ENCODE measurements at places on chromosomes 6 and 20. TPM values are rescaled to one million over a fixed set of nuclear protein-coding genes. Genes with fewer than 3 reads are reported as not detected.

- DNase-seq = no peak
These were observed 545 bp downstream of the FNDC1 start for GRCh38 chr6:159169557-159170332.

Gene TREML4
- polyA plus RNA-seq = not detected

Gene LST1
- polyA plus RNA-seq = not detected

DNA sequence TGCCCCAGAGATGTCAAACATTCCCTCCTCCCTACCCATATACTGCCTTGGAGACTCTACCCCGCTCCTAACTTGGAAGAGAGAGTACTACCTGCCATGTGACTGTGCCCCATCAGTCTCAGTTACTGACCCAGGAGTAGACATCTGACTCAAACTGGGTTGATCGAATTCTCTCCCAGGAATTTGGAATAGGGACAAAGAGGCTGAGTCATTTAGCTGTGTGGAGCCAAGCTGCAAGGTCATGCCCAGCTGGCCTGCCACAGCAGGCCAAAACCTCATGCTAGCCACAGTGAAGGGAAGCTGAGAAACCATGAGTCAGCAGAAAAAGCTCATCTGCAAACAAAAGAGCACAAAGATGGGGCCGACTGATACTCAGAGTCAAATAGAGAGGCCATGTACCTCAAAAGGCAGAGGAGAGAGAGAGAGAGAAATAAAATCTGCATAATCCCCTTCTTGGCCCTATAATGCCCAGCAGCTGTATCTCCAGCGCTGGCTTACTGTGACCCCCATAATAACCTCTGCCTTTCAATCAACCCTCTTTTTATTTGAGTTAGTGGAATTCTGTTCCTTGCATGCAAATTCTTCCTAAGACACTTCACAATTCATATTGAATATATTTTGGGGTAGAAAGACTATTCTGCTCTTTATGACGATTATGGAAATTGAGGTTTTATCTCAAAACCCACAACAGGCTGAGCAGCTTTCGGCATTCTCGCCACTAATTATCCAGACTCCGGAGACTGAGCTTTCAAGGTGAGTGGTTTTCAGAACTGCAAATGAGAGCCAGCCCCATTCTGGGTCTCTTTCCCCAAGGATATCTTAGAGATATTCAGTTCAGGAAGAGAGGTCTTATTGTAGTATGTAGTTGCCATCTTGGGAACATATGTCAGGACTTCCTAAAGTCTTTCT is 21.4 kb upstream of the AKIRIN2 start:
- DNase-seq = peak; percentile 92

- peak; percentile 49 for DNase-seq
These were observed 346.3 kb downstream of the BMP2 start for GRCh38 chr20:7113577-7114466.

Gene ID1
- polyA plus RNA-seq = 320 TPM

Gene OR2H2
- not detected for polyA plus RNA-seq

- DNase-seq = peak; percentile 63
These were observed 40.6 kb downstream of the TRIM38 start for GRCh38 chr6:26003102-26003694.

DNA sequence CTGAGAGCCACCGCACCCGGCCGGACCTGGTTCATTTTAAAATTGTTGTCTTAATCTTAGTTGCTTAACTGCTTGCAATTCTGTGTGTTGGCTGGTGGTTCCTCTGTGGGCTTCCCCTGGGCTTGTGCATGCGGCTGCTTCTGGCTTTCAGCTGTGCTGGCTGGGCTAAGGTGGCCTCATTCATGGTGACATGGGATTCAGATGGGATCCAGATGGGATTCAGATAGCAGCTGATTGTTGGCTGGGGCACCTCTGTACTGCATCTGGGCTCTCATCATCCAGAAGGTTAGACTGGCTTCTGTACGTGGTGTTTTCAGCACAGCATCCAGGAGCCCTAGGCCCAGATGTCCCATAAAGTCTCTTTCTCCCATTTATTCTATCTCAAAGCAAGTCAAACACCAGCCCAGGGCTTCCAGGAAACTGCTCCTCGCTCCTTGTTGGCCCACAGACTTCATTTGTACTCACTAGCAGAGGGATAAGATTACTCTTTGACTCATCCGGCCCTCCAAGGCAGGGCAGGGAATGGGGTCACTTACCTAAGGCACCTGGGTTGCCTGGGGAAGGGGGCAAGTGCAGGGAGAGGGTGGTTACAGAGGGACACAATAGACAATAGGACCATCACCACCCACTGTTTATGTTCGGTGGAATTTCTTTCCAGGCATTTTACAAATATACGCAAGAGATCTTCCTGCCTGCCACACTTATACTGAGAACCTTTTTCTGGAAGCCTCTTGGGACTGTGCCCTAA is 10.2 kb upstream of the PEDS1 start:
- DNase-seq = peak; percentile 47

Gene HLA-DPA1
- polyA plus RNA-seq = not detected

Gene ZFAND3
- polyA plus RNA-seq = 18.6 TPM

DNA sequence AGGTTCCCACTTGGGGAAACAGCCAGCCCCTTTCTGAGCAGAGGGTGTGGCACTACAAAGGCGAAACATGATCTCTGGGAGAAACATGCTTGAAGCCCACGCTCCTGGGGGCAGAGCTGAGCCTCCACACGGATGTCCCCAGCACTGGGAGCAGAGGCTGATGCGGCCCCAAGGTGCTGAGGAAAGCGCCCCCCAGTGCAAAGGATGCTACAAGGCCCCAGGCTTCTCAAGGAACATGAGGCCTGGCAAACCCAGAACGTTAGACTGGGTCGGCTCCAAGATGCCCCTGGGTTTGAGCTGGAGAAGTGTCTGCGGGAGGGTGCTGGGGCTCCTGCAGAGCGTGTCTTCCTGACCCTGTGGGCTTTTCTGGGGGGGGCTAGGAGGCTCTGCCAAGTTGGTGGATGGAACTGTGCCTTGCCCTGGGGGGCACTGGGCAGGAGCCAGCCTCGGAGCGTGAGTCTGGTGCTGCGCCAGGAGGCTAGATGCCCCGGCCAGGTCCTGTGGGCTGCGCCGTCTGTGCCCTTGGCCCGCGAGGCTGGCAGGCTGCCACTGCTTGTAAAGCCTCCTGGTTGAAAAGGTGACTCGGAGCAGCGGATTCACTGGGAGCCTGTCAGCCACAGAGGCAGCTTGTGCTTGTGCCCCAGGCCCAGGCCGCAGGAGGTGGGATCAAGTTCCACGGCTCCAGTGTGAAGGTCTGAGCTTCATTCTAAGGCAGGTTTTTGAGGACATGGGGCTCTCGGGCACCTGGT is 8.1 kb downstream of the SYNJ2 start:
- DNase-seq = no peak

- no peak for DNase-seq
These were observed 532.6 kb upstream of the JARID2 start for GRCh38 chr6:14713008-14713960.

DNA sequence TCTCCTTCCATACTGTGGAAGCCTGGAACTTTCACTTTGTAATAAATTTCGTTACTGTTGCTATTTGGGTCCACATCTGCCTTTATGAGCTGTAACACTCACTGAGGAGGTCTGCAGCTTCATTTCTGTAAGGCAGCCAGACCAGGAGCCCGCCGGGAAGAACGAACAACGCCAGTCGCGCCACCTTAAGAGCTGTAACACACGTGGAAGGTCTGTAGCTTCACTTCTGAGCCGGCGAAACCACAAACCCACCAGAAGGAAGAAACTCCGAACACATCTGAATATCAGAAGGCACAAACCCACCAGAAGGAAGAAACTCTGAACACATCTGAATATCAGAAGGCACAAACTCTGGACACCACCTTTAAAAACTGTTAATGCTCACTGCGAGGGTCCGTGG is 589.9 kb upstream of the SLC35B3 start:
- DNase-seq = no peak

Gene EDN3
- polyA plus RNA-seq = not detected

GRCh38 chr6:23302514-23302913 is 733.1 kb downstream of the HDGFL1 start:
- DNase-seq = no peak

Gene NOX3
- 0.12 TPM for polyA plus RNA-seq

Gene COX7A2
- 311 TPM for polyA plus RNA-seq

Gene RNF144B
- 1.2 TPM for polyA plus RNA-seq

- DNase-seq = peak; percentile 45
These were observed 423.2 kb downstream of the PREX1 start for GRCh38 chr20:48404598-48404997.

- DNase-seq = no peak
These were observed 28.8 kb upstream of the CCND3 start for GRCh38 chr6:41970436-41970846.

DNA sequence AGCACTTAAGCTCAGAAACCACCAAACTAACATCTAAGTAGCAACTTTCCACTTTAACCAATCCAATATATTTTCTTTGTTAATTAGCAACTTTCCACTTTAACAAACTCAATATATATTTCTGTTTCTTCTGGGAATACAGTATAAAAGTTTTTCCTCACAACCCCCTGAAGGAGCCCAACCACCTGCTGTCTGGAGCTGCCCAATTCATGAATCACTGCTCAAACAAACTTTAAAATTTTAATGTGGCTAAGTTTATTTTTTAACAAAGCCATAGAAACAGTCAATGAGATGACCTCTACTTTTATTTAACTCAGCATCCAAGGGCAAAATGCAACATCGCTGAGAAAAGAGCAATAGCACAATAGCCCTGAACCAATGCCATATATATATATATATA is 500.1 kb downstream of the EPM2A start:
- DNase-seq = no peak

Gene PRPH2
- 0.05 TPM for polyA plus RNA-seq

DNA sequence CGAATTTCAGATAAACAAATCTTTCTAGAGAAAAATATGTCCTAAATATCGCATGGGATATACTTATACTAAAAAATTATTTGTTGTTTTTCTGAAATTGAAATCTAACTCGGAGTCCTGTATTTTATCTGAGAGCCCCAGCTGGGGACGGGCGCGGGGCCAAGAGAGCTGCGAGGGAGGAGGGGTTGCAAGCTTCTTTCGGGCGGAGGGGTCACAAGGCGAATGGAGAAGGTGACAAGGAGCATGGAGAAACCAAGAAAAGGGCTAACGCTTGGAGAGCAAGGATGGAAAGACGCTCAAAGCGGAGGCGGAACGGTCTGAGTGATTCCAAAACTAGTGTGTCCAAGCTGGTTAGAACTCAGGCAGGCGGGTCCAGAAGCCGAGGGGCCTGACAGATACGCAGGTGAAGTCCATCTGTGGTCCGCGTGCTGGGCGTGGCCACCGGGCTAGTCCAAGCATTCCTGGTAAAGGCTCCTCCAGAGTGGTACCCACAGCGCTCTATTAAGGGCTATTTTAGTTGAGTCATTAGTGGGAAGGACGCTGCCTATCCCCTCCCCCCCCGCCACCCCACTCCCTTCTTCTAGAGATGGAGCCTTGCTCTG is 41.5 kb upstream of the ZNFX1 start:
- DNase-seq = no peak

GRCh38 chr6:32290886-32291450 is 67.1 kb upstream of the NOTCH4 start:
- no peak for DNase-seq

Gene PRSS35
- polyA plus RNA-seq = not detected

Gene MYCT1
- polyA plus RNA-seq = not detected

- peak; percentile 44 for DNase-seq
These were observed 275.0 kb downstream of the CENPW start for GRCh38 chr6:126614642-126615504.

DNA sequence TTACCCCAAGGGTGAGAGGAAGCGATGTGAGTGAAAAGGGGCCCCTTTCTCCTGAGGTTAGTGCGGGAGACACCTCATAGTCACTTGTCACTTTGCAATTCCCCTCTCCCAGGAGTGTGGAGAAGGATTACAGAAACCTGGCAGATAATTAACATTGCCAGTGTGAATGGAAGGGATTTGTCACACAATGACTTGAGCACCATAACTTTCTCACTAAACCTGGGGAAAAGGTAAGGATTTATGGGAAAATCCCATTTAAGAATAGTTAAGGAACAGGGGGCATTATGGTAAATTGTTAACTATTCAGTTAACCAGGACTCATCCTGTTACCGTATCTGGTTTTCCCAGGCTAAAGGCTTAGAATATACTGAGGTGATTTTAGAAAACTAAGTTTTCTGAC is 219.5 kb upstream of the JAG1 start:
- no peak for DNase-seq

Gene DPM1
- 83.2 TPM for polyA plus RNA-seq

Gene CCN6
- polyA plus RNA-seq = 0.10 TPM

- peak; percentile 58 for DNase-seq
These were observed 1.8 kb upstream of the ABT1 start for GRCh38 chr6:26594730-26595632.

Gene RBM38
- 30.0 TPM for polyA plus RNA-seq

Gene ITPR3
- 27.4 TPM for polyA plus RNA-seq

Gene GINM1
- 17.5 TPM for polyA plus RNA-seq

GRCh38 chr6:414447-414846 is 22.9 kb downstream of the IRF4 start:
- no peak for DNase-seq

- DNase-seq = no peak
These were observed 60.6 kb downstream of the TXLNB start for GRCh38 chr6:139231206-139231605.

Gene LGSN
- 0.51 TPM for polyA plus RNA-seq

Gene HLA-DRB5
- not detected for polyA plus RNA-seq

DNA sequence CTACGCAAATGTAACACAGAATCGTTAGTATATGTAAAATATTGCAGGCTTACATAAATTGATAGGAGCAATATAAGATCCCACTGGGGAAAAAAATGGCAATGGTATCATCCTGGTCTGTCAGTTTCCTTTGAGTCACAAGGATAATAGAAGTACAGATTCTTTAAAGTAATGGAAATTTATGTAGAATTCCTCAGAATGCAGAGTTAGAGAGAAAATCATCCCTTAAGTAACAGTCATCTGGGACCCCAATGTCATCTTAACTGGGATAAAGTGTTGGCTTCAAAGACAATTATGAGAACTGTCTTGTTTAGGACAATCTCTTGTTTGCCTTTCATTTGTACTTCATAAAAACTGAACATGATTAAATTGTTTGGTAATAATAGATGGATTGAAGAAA is 34.5 kb upstream of the PDE7B start:
- no peak for DNase-seq

- no peak for DNase-seq
These were observed 44.4 kb downstream of the MDN1 start for GRCh38 chr6:89775150-89775549.

Gene LY6G6F
- not detected for polyA plus RNA-seq

Gene FAM209B
- 0.42 TPM for polyA plus RNA-seq

DNA sequence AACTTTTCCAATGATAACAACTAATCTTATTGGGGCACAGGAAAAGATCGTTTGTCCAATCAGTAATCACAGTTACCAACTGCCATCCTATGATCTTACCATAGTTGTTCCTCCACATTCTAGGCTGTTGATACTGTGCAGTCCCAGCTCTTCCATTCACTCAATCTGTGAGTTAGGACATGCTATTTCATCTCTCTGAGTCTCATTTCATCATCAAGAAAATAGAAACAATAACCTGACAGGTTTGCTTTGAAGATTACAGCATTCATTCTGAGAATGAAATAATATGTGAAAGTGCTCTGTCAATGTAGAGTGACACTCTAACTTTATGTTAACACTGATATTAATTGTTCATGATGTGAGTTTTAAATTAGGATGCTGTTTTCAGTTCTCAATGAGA is 89.8 kb downstream of the KIF13A start:
- no peak for DNase-seq
